Breast epithelium (tissue), 4 donors: ENCODE measurements at places on chromosomes 13 and 19. TPM values are rescaled to one million over a fixed set of nuclear protein-coding genes. Genes with fewer than 3 reads are reported as not detected.

DNA sequence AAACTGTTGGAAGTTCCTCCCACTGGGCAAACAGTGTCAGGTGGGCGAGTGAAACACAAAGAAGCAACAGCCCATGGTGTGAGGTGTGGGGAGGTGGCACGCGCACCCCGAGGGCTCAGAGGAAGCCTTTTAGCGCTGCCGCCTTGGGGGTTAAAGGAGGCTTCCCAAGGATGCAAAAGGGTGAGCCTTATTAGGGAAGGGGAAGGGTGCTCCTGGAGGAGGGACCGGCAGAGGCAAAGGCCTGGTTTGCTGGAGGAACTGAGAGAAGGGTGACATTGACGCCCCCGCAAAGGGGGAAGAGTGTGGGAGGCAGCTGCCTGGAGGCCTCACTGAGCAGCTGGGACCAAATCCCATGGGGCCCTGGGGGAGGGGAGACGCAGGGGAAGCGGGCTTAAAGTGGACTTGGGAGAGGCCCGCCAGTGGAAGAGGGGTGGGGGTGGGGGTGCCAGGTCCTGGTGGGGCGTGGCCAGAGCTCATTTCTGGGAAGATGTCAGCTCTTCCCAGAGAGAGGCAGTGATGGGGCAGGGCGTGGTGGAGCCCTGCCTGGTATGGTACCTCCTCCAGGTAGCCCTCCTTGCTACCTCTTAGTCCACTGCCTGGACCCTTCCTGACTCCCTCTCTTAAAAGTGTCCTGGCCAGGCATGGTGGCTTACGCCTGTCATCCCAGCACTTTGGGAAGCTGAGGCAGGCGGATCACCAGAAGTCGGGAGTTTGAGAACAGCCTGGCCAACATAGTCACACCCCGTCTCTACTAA lies 12.0 kb upstream of the FCHO1 start:
- DNase-seq = no peak

DNA sequence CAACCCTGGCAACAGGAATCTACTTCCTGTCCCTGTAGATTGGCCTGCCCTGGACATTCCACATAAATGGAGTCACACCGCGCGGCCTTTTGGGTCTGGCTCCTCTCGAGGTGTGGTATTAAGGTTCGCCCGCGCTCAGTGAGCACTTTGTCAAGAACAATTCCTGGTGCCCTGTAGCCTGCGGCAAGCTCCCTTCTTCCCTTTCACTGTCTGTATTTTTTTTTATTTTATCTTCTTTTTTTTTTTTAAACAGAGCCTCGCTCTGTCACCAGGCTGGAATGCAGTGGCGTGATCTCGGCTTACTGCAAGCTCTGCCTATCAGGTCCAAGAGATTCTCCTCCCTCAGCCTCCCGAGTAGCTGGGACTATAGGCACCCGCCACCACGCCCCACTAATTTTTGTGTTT lies 28.3 kb downstream of the PEX11G start:
- DNase-seq = no peak

DNA sequence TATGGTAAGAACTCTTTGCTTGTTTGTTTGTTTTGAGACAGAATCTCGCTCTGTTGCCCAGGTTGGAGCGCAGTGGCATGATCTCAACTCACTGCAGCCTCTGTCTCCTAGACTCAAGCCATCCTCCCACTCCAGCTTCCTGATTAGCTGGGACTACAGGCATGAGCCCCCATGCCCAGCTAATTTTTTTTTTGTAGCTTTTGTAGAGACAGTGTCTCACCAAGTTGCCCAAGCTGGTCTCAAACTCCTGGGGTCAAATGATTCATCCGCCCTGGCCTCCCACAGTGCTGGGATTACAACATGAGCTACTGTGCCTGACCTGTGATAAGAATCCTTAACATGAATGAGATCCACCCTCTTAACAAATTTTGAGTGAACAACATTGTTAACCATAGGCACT lies 183.9 kb upstream of the TSHZ3 start:
- DNase-seq = no peak

DNA sequence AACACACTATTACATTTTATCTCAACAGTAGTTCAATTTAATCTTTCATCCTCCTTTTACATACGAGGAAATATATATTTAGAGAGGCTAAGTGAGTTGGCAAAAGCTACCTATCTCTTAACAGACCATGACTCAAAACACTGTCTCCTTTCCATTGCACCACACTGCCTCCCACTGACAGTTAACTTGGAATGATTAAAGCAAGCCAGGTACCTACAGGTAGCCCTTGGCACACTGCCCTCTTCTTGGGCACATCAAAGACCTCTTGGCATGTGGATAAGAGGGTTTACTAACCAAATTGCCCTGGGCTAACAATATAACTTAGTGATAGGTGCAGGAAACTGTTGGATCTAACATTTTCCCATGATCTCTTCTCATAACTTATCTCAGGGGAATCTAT lies 1.8 kb downstream of the ABHD13 start:
- no peak for DNase-seq

DNA sequence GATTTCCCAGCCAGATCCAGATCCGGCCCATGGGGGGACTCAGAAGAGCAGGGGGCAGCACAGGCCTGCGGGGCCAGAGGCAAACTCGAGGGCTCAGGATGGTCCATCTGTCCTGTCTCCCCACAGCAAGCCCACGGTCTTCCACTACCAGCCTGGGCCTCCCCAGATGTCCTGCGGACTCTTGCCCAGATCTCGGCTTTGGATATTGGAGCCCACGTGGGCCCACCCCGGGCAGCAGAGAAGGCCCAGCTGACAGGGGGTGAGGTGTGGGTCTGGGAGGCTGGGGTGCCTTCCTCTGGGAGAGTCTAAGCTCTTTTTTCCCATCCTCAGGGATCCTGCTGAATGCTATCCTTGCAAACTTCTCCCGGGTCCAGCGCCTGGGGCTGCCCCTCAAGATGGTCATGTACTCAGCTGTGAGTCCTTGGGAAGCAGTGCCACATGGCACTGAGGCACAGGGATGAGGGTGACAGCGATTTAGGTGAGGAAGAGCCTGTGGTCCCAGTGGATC lies 3.4 kb downstream of the ACP4 start:
- DNase-seq = no peak

Gene LRRC63
- 0.15 TPM for total RNA-seq

DNA sequence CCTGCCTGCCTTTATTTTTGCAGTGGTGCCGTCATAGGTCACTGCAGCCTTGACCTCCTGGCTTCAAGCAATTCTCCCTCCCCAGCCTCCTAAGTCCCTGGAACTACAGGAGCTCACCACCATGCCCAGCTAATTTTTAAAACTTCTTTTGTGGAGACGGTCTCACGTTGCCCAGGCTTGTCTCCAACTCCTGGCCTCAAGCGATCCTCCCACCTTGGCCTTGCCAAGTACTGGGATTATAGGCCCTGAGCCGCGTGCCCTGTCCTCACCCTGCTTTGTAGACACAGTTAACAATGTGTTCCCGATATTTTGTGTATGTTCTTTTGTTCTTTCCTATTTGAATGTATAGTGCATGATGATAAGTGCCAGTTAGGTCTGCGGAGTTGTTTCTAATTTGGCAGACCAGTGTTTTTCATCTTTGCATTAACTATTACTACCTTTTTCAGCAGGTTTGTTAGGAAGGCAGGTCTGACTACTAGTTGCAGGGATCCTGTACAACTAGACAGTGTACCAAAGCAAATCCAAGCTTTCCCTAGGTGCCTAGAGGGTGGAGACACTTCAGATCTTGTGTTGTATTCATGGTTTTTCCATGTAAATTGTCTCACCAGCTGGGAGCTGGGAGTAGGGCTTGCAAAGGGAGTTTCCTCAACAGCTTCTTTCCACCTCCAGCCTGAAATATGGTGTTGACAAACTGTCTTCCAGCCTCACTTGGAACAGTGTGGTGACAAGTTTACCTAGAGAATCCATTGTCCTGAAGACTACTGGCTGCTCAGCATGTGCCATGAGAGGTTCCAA lies 9.5 kb upstream of the WTIP start:
- no peak for DNase-seq

DNA sequence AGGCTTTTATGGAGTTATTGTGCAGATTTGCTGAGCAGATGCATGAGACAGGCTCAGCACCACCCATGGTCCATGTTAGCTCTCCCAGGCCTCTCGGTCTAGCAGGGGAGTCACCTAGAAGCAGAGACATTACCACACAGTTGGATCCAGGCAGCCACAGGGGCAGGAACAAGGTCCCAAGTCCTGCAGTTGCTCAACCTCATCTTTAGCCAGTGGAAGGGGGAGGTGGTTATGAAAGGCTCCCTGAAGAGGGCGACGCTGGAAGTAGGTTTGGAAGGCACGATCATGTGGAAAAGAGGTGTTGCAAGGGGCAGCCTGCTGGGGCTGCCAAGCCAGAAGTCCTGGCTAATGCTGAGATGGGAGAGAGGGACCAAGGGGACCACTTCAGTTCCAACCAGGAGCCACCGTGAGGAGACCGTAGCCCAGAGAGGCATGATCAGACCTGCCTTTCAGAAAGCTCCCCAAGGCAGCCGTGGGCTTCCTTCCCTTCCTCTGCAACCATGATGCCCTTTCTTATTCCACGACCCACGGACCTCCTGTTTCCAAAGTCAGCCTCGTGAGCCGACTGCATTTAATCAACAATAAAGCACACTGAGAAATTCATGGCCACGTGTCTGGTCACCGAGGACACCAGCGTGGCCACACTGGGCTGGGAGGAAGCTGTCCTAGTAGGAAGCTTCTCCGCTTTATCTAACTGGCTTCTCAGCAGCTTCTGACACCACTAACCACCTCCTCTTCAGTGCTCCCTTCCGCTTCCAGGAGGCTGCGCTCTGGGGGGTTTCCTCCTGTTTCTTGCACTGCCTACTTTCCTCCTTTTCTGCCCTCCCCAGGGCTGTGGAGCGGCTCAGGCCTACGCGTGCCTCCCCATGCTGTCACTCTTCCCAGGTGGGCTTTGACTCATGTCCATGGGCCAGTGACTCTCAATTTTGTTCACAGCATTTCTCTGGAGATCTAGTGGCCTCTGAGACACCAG lies 2.6 kb downstream of the AP1M1 start:
- DNase-seq = no peak

Gene CBLC
- 18.1 TPM for total RNA-seq

Gene PINLYP
- total RNA-seq = 12.5 TPM

- no peak for DNase-seq
Measured at GRCh38 chr13:113219256-113219940, 10.0 kb downstream of the CUL4A start.

- DNase-seq = no peak
Measured at GRCh38 chr13:52105841-52106240, 23.0 kb downstream of the NEK5 start.

- no peak for DNase-seq
Measured at GRCh38 chr19:33471111-33471996, 50.2 kb downstream of the PEPD start.

Gene SPTBN4
- 1.3 TPM for total RNA-seq

Gene SCAF1
- total RNA-seq = 10.6 TPM

GRCh38 chr19:29501816-29502580 lies 23.8 kb upstream of the VSTM2B start:
- DNase-seq = no peak

Gene GPX4
- 492 TPM for total RNA-seq

GRCh38 chr19:48509467-48510194 lies 2.0 kb downstream of the LMTK3 start:
- no peak for DNase-seq

Gene CGB8
- total RNA-seq = not detected

Gene ZNF726
- total RNA-seq = 1.6 TPM

GRCh38 chr19:39469567-39469966 lies 11.1 kb upstream of the TIMM50 start:
- DNase-seq = no peak

Gene SIAH3
- under 0.01 TPM for total RNA-seq

Gene TUBGCP3
- total RNA-seq = 32.1 TPM

DNA sequence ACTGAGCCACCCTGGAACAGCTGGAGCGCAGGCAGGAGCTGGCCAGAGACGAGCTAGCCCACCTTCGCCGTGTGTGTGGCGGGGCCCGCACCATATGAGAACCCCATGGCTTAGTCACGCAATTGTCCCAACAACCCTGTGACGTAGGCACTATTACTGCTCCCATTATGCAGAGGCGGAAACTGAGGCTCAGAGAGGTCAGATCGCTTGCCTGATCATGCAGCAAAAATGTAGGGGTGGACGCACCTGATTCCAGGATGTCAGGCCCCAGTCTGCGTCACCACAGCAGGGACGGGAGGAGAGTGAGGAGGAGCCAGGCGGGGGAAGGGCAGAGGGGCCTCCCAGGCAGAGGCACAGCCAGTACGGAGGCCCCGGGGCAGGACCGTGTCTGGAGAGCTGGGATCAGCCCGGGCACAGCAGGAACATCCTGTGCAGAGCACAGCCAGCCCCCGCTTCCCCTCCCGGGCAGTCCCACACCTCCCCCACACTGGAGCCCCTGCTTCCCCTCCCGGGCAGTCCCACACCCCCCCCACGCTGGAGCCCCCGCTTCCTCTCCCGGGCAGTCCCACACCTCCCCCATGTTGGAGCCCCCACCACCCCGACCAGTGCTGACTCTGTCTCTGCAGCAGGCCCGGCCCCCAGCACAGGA lies 16.7 kb downstream of the PIP5K1C start:
- DNase-seq = no peak

DNA sequence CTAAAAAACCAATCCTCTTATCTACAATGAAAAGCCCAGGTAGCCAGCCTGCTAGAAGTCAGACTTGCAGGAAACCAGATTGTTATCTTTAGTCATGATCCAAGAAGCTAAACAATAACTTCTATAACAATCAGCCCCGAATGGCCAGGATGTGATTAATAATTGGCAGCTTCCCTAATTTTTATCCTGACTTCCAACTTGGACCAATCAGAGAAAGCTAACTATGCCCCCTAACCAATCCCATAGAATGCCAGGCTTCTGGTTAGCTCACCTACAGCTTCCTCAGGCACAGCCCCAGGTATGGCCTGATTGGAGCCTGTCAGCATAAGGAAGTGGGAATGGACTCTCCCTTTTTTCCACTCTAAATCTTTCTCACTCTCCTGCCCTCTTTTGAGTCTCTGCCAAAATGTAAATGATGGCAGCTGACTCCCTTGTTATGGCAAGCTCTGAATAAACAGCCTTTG lies 394.9 kb downstream of the DLEU7 start:
- no peak for DNase-seq
